Subcutaneous adipose tissue (tissue), 4 donors: ENCODE measurements at places on chromosomes 13 and 19. TPM values are rescaled to one million over a fixed set of nuclear protein-coding genes. Genes with fewer than 3 reads are reported as not detected.

LIM2 gene
- not detected for total RNA-seq

CFAP97D2 gene
- total RNA-seq = not detected

KLK2 gene
- total RNA-seq = not detected

PRR19 gene
- not detected for total RNA-seq

NAPSA gene
- total RNA-seq = 1.3 TPM
